ENCODE measurements at places on chromosomes 6 and 20.

GRCh38 chr6:28000351-28001045, 43.5 kb downstream of the OR2B6 start:
- DNase-seq: no peak

DNA sequence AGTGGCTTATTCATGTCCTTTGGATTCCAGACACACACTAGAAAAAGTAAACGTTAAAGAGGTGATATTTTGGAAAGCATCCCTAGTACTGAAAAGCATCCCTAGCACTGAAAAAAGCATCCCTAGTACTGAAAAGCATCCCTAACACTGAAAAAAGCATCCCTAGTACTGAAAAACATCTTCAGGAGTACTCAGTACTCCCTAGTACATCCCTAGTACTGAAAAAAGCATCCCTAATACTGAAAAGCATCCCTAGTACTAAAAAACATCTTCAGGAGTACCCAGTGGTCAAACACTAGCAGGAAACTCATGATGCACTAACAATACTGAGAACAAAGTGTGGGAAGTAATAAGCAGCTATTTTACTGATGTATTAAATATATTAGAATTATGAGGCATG, 45.6 kb upstream of the SAMHD1 start:
- DNase-seq: no peak

DNA sequence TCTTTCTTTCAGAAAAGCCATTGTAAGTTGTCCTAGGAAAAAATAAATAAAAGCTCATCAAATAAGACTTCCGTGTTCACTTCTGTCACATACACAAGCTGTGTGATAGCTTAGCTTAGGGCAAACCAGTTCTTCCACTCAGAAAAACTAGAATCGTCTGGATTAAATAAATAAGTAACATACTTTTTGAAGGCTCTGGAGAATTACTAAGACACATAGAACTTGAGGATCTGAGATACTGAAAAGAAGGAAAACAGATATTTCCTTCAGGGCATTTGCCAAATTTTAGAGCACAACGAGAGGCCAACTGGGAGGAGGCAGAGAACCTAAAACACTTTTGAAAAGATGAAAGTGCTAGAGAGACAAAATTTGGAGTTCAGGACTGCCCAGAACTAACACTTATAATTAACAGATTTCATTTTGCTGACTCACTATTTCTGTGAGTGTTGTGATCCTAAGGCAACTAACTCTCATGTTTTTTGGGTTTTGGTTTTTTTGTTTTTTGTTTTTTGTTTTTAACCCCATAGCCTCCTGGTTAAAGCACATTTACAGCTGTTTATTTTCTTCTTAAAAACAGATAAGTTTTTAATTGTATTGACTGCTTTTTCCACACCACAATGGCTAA, 38.7 kb upstream of the THEMIS start:
- DNase-seq: no peak

DNA sequence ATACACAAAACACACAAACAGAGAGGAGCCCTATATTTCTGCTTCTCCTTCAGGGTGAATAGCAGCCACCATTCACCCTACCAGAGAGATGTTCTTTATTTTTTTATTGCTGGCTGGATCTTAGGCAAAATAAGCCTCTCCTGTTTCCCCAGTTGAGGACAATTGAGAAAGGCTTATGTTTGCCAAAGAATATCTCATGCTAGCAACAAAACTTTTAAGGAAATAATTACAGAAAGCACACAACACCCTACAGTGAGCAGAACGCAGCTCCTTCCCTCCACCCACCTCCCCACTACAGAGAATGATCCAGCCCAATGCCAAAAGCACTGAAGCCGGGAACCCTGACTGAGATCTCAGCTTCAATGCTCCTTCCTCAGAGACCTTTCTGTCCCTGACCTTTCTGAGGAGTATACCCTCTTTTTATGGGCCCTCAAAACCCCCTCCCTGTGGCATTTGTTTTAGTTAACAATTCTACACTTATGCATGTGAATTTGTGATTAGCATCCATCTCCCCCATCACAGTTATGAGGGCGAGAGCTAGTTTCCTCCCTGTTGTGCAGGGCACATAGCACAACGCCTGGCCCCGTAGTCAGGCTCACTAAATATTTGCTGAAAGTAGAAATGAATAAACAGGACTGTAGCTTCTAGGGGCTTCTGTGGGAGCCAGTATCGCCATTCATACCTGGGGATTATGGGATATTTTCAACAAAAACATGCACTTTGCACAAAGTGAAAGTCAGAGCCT, 491.6 kb upstream of the CDH4 start:
- no peak for DNase-seq

DNA sequence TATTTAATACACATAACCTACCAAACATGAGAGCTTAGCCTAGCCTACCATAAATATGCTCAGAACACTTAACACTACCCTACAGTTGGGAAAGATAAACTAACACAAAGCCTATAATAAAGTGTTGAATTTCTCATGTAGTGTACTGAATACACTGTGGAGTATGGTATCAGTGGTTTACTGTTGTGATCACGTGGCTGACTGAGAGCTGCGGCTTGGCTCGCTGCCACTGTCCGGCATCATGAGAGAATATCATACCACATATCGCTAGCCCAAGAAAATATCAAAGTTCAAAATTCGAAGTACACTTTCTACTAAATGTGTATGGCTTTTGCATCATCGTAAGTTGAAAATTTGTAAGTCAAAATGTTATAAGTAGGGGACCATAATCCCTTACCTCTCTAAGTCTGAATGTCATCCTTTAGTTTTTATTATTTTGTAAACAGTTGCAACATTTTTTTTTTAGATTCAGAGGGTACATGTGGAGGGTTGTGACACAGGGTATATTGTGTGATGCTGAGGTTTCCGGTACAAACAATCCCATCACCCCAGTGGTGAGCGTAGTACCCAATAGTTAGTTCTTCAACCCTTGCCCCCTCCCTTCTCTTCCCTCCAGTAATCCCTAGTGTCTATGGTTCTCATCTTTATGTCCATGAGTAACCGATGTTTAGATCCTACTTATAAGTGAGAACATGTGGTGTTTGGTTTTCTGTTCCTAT, 14.6 kb upstream of the TAAR1 start:
- no peak for DNase-seq

DNA sequence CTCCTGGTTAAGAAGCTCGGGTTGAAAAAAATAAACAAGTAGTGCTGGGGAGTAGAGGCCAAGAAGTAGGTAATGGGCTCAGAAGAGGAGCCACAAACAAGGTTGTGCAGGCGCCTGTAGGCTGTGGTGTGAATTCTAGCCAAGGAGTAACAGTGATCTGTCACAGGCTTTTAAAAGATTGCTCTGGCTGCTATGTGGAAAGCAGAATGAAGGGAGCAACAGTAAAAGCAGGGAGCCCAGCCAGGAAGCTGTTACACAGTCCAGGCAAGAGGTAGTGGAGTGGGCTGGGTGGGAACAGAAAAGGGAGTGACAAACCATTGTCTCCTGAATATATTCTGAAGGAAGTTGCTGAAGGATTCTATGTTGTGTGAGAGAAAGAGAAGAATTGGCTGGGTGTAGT, 2.0 kb downstream of the HFE start:
- no peak for DNase-seq

- DNase-seq: no peak
Measured at GRCh38 chr20:1212023-1212422, 8.8 kb downstream of the C20orf202 start.

GRCh38 chr6:27753668-27754407, 158.4 kb downstream of the OR2B2 start:
- DNase-seq: peak; percentile 81

- no peak for DNase-seq
Measured at GRCh38 chr20:3328501-3328900, 79.0 kb downstream of the DNAAF9 start.

DNA sequence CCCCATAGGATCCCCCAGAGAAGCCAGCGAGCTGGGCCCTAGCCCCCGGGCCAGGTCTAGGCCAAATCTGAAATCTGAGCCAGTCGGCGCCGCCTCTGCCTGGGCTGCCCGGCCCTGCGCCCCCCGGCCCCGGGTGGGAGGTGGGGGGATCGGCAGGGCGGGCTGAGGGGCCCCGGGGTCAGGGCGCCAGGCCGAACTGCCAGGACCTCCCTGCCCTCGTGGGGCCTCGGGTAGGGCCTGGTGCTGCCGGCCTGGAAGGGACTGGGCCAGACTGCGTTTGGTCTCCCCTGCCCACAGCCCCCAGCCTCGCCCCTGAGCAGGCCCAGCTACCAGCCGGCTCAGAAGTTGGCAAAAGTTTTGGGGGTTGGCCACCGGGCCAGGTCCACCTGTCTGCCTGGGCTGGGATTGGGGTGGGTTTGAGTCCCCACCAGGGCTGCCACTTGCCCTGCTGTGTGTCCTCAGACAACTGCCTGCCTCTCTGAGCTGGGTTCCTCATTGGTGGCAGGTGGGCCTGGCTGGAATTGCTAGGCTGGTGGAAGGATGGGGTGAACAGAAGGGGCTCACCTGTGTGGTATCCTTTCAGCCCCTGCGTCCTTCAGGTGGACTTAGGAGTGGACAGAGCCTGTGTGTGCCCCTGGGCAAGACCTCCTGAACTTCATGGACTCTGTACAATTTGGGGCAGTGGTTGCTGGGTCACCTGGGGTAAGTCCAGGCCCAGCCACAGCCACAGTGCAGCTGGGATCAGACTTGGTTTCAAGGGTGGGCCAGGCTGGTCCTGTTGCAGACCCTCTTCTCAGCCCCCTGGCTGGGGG, 801 bp downstream of the SRC start:
- no peak for DNase-seq

GRCh38 chr20:47496118-47496517, 5.6 kb upstream of the NCOA3 start:
- DNase-seq: no peak

DNA sequence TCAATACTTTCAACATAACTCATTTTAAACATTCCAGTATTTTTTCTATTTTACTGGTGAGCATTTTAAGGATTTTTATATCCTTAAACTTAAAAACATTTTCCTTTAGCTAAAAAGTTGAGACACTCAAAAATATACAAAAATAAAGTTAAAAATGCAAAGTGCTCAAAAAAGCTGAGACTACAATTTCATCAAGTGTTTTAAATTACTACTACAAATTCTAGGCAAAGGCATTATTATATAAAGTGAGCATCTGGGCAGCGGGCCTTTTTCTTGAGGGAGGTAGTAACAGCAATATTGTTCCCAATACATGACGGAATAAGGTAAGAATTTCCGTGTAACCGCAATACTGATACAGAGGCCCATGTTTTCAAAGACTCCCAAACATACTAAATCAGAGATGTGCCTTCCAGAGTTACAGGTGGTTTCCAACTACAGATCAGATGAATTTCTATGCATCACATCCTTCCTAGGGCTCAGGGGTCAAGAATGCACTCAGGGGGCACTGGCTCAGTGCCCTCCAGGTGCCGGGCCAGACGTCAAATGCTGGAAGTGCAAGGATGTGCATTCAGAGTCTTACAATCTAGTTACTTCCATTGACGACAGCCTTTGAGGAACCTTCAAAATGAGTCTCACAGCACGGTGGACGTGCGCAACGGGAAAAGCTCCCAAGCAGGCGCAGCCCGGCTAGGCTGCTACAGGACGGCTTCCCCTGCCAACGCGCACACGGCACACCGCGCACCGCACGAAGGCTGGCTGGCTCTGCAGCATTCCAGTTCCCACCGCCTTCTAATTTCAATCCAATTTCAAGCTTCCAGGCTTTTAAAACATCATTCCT, 1.7 kb downstream of the PHF10 start:
- DNase-seq: peak; percentile 54

All from activated CD4-positive, alpha-beta T cell treated with anti-CD3 and anti-CD28 coated beads, Interleukin-2, amount 50 U/mL, for 48 hours (primary cell).